Ovary (tissue), 10 donors: ENCODE measurements at places on chromosomes 6 and 20. TPM values are rescaled to one million over a fixed set of nuclear protein-coding genes. Genes with fewer than 3 reads are reported as not detected.

The PHACTR1 gene
- 6.4 TPM for total RNA-seq

The FNDC11 gene
- 5.5 TPM for total RNA-seq

The EMILIN3 gene
- total RNA-seq: 33.5 TPM

The PROCR gene
- 38.4 TPM for total RNA-seq

The NKX2-2 gene
- not detected for total RNA-seq

The PRPF6 gene
- 83.8 TPM for total RNA-seq

The HAO1 gene
- not detected for total RNA-seq

GRCh38 chr20:4135385-4136077, 120.2 kb upstream of the RNF24 start:
- no peak for DNase-seq

GRCh38 chr6:8075704-8076103, 11.5 kb upstream of the BLOC1S5 start:
- DNase-seq: no peak

GRCh38 chr6:144646093-144647056, 361.2 kb downstream of the UTRN start:
- DNase-seq: no peak

DNA sequence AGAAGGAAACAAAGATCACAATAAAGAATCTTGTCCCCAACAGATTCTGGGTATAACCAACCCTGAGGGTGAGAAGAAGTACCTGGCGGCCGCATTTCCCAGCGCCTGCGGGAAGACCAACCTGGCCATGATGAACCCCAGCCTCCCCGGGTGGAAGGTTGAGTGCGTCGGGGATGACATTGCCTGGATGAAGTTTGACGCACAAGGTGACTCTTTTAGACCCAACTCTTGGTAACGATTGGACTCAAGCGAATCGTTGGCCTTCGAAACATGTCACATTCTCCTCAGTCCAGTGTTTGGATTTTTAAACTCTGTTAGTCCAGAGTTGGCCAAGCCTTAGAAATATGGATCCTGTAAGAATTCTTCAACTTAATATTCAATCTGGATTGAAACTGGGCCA, 2.6 kb downstream of the PCK1 start:
- no peak for DNase-seq

DNA sequence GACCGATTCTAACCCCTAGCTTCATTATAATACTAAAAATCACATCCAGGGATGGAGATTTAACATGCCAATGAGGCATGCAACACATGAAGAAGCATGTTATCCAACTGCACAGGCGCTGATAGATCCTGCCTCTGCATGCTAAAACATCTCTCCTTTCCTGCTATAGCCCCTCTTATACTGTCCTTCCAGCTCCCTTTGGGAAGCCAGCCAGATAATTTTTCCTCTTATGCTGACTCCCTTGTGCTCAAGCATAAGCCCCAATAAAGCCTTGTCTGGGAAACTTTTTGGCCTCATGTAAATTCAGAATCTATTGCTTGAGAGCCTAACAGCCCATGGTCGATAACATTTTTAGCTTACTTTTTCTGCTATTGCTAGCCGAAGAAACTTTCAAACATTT, 404.3 kb downstream of the EPM2A start:
- DNase-seq: no peak

- DNase-seq: no peak
Measured at GRCh38 chr6:108159981-108160380, 5.8 kb upstream of the NR2E1 start.

GRCh38 chr20:63890201-63890576, 4.7 kb upstream of the DNAJC5 start:
- DNase-seq: no peak

- DNase-seq: no peak
Measured at GRCh38 chr6:163249651-163250101, 164.8 kb upstream of the QKI start.

DNA sequence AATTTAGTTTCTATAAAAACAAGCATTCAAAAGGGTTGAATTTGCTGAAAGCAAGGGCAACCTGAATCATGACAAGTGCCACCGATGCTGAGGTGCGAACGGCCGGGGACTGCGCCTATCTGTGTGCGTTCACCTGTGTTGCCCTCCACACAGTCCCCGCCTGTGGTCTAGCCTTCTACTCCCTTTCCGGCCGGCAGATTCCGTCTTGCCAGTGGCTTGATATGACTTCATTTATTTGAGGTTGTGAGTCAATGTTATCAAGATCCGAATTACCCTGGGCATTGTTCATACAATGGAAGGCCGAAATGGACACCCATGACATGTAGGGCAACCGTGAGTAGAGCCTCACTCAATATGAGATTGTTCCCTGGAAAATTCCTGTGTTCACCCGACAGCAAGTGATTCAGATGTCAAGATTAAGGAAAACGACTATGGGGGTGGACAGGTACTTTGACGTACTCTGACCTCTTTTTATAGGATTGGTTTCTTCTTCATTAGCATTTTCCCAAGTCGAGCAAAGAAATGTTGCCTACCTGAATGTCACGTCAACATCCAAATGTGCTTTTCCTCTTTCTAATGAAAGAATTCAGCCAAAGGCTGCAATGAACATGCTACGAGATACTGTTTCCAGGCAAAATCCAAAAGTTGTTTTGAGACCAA, 41.1 kb upstream of the NEDD9 start:
- no peak for DNase-seq

DNA sequence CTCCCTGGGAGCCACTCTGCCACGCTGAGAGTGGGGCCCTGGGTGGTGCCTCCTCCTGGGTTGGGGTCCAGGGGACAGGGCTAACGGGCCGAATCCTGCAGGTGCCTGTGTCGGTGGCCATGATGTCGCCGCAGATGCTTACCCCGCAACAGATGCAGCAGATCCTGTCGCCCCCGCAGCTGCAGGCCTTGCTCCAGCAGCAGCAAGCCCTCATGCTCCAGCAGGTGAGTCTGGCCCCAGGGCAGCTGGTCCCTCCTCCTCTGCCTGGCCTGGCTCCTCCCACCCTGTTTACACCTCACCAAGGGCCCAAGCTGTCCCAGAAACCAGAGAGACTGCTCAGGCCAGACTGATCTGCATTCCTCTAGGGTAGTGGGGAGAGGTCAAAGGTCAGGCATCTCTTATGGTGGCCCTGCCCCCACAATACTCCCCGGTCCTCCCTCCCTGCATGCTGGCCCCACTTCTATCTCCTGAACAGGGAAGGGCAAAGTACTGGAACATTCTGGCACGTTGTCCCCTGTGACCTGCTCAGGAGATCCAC, 38.6 kb downstream of the FOXP4 start:
- DNase-seq: no peak

DNA sequence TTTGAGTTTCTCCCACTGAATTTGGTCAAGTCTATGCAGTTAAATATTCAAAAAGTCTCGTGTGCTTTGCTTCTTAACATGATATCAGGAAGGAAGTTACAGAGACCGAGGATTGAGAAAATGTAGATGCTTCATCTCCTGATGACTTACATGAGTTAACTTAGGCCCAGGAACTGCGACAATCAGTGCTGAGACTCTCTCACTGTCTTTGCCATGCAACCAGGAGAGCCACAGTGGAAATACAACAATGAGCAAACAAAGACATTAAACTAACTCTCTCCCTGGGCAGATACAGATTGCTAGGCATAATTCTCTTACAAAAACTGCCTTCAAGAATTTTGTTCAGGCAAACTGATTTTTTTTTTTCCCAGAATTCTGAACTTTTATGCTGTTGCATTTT, 440.6 kb upstream of the EPHA7 start:
- DNase-seq: no peak
